Right atrium auricular region (tissue), 2 donors: ENCODE measurements at places on chromosomes 5 and 9. TPM values are rescaled to one million over a fixed set of nuclear protein-coding genes. Genes with fewer than 3 reads are reported as not detected.

DNA sequence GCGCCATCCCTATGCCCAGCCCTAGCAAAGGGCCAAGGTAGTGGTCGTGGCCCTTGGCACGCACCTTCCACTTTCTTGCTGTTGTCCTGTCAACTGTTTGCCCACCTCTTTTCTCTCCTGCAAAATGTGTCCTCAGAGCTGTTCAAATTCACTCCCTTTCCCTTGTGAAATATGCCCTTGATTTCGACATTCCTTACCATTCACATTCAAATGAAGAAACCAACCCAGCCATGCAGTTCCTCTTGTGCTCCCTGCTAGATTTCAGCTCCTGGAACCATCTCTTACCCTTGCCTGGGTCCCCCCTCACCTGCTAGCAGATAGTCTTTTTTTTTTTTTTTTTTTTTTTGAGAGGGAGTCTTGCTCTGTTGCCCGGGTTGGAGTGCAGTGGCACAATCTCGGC lies 19.6 kb upstream of the HRH2 start:
- no peak overlapping the region for H3K4me3 ChIP-seq
- no peaks in the 10 kb centered on the region for H3K27me3 ChIP-seq
- H3K36me3 ChIP-seq, result no peaks in the 10 kb centered on the region
- no peak overlapping the region for H3K27ac ChIP-seq
- no peak for DNase-seq
- no peaks in the 10 kb centered on the region for H3K4me1 ChIP-seq

- H3K4me3 ChIP-seq, result no peak overlapping the region
- peaks cover 52% of the 10 kb centered on the region for H3K36me3 ChIP-seq
- no peaks in the 10 kb centered on the region for H3K27me3 ChIP-seq
- no peaks in the 10 kb centered on the region for H3K4me1 ChIP-seq
- no peak overlapping the region for H3K27ac ChIP-seq
These were observed 1.6 kb upstream of the DOK3 start for GRCh38 chr5:177511181-177511580.

- no peaks in the 10 kb centered on the region for H3K36me3 ChIP-seq
- H3K27me3 ChIP-seq, result no peaks in the 10 kb centered on the region
- no peaks in the 10 kb centered on the region for H3K4me1 ChIP-seq
- H3K27ac ChIP-seq, result no peak overlapping the region
- no peak overlapping the region for H3K4me3 ChIP-seq
These were observed 250.9 kb downstream of the TMEM232 start for GRCh38 chr5:110475529-110475928.

The CER1 gene
- not detected for total RNA-seq

DNA sequence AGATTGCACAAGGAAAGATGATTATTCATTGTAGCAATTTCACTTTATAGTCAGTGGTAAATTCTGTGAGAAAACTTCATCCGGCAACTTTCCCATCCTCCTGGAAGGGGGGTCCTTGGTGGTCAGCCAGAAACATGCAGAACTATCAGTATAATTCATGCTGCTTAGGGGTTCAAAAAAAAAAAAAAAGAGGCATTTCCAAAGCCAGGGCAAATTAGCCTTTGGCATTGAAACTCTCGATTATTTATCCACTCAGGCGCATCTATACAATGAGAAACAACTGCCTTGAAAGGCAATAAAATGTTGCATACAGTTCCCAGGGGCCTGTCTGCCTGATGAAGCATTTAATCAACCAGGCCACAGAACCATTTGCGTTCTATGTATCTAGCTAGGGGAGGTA lies 263.3 kb downstream of the TMEM167A start:
- H3K27me3 ChIP-seq, result no peaks in the 10 kb centered on the region
- H3K27ac ChIP-seq, result no peak overlapping the region
- H3K4me1 ChIP-seq, result no peaks in the 10 kb centered on the region
- no peak overlapping the region for H3K4me3 ChIP-seq
- DNase-seq, result no peak

The C5orf34 gene
- total RNA-seq, result 0.51 TPM

The SLC28A3 gene
- 0.33 TPM for total RNA-seq

The OSMR gene
- total RNA-seq, result 28.6 TPM

The DNAI1 gene
- total RNA-seq, result not detected

DNA sequence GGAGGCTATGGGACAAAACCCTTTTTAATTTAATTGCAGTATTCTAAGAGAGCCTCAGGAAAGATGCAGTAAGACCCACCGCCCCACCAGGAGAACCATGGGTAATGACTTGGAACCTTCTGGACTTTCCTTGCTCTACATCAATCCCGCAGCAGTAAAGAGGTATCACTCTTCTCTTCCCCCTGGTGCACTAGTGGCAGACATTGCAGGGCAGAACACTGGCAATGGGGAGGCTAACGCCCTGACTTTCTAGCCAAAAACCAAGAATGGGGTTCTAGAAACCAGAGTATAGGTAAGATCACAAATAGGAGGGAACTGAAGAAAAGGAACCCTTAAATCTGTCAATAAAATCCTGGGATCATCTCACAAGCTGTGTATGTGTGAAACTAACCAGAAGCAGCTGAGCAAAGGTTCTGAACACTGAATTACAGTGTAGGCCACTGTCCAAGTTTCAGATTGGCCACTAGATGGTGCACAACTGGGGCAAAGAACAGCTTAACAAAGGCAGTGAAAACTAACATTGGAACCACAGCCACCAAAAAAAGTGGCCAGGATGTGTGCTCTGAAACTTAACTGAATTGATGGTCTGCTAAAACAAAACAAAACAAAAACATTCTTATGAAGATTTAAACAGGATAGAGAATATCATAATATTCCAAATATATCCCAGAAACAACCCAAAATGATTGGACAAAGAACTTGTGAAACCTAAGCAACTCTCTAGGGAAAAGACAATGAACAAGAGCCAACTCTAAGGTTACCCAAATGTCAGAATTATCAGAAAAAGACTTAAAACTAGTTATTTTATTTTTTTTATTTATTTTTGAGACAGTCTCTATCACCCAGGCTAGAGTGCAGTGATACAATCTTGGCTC lies 6.6 kb upstream of the FAM151B start:
- no peak overlapping the region for H3K4me3 ChIP-seq
- no peaks in the 10 kb centered on the region for H3K27me3 ChIP-seq
- peaks cover 14% of the 10 kb centered on the region for H3K36me3 ChIP-seq
- H3K27ac ChIP-seq, result no peak overlapping the region
- no peak for DNase-seq

- H3K4me1 ChIP-seq, result no peaks in the 10 kb centered on the region
- H3K27me3 ChIP-seq, result no peaks in the 10 kb centered on the region
- no peak overlapping the region for H3K4me3 ChIP-seq
- no peak overlapping the region for H3K27ac ChIP-seq
- H3K36me3 ChIP-seq, result no peaks in the 10 kb centered on the region
- DNase-seq, result no peak
These were observed 270.2 kb downstream of the PSAT1 start for GRCh38 chr9:78566948-78567675.

GRCh38 chr5:87954121-87954520 lies 314.5 kb downstream of the TMEM161B start:
- no peak for DNase-seq
- no peaks in the 10 kb centered on the region for H3K27me3 ChIP-seq
- no peaks in the 10 kb centered on the region for H3K4me1 ChIP-seq

DNA sequence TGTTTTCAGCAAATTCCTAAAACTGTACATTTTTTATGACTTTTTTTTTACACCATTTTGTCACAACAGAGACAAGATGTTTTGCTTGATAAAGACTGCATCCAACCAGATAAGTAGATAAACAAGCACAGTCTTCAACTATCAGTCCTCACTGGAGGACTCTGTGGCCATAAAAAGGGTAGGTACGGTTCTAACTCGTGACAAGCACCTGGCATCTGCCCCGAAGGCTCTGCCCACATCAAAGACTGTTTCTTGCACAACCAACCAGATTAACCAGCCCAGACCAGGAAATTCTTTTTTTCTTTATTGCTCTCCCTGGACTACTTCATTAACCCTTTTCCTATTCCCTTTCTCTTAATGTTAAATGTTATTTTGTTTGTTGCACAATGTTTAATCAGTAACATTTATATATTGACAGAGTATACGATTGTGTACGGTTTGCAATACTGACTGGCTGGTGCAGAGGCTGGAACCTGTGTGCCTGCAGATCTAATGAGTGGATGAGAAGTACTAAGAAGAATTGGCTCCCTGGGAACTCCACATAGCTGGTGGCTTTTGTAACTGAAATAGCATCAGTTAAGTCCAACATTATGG lies 74.1 kb downstream of the SERINC5 start:
- no peak overlapping the region for H3K4me3 ChIP-seq
- H3K36me3 ChIP-seq, result no peaks in the 10 kb centered on the region
- H3K27me3 ChIP-seq, result no peaks in the 10 kb centered on the region
- DNase-seq, result no peak

GRCh38 chr9:98569491-98569890 lies 139.2 kb downstream of the GABBR2 start:
- H3K27ac ChIP-seq, result no peak overlapping the region
- no peak for DNase-seq
- no peaks in the 10 kb centered on the region for H3K27me3 ChIP-seq
- H3K4me3 ChIP-seq, result no peak overlapping the region
- no peaks in the 10 kb centered on the region for H3K36me3 ChIP-seq

DNA sequence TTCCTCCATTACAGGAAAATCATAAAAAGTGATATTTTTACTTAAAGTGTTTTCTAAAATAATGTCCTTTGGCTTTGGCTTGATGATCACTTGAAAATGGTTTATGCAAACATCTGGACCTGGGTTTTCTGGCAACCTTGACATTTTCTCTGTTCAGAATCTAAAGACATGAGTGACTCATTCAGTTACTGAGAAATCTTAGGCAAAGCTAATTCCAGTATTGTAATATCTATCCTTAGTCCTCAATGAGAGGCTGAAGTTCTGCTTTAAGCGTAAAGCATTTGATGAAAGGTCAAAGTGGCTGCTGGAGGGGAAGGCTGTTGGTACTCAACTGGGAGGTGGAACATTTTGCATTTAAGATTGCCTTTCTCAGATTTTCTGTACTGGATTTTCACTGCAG lies 2.3 kb downstream of the MAN2A1 start:
- no peaks in the 10 kb centered on the region for H3K27me3 ChIP-seq
- H3K4me1 ChIP-seq, result no peaks in the 10 kb centered on the region
- H3K27ac ChIP-seq, result no peak overlapping the region
- no peaks in the 10 kb centered on the region for H3K36me3 ChIP-seq
- no peak for DNase-seq

DNA sequence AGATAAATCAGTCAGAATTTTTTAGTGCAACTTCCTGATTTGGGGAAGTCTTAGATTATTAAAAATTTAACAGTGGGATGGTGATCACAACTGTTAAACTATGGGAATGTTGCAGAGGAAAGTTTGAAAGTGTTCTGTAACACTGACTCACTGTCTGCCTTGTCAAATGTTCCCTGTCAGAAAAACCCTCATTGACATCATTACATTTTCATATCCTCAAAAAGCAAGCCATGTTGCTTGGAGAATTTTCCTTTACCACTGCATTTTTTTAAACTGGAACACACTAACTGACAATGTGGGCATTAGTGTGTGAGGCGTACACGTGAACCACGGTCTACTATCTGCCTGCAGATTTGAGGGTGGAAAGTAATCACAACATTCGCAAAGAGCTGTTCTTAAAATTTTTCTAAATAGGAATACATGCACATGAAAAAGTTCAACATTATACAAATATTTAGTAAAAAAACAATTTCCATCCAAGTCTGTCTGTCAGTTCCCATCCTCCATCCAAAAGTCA lies 28.6 kb upstream of the IL7R start:
- no peak overlapping the region for H3K27ac ChIP-seq
- no peak overlapping the region for H3K4me3 ChIP-seq
- H3K27me3 ChIP-seq, result no peaks in the 10 kb centered on the region
- H3K36me3 ChIP-seq, result no peaks in the 10 kb centered on the region
- no peak for DNase-seq
- H3K4me1 ChIP-seq, result no peaks in the 10 kb centered on the region

- H3K36me3 ChIP-seq, result no peaks in the 10 kb centered on the region
- peaks cover 56% of the 10 kb centered on the region for H3K4me1 ChIP-seq
- no peaks in the 10 kb centered on the region for H3K27me3 ChIP-seq
- no peak overlapping the region for H3K27ac ChIP-seq
These were observed 189.8 kb downstream of the ARHGAP26 start for GRCh38 chr5:142959683-142960657.

DNA sequence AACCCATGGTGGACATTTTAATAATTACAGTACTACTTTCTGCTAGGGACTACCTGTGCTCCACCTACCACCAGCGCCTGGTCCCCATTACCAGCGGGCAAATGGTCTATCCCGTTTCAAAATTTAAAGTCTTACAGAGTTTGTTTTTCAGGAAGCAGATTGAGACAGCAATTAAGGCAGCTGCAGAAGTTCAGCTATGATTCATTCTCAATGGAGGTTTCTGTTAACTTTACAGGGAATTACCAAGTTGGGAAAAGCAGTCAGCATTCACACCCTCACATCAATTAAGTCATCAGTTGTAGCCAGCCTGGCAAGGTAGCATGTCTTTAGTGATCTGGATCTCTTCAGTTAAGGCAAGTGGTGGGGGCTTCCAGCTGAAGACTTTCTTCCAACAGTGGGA lies 410.6 kb upstream of the DAB2 start:
- no peaks in the 10 kb centered on the region for H3K27me3 ChIP-seq
- H3K36me3 ChIP-seq, result no peaks in the 10 kb centered on the region
- H3K4me1 ChIP-seq, result no peaks in the 10 kb centered on the region
- no peak for DNase-seq
- H3K4me3 ChIP-seq, result no peak overlapping the region
- no peak overlapping the region for H3K27ac ChIP-seq

The INSL4 gene
- not detected for total RNA-seq

GRCh38 chr9:89408628-89409101 lies 89.2 kb downstream of the SEMA4D start:
- H3K4me1 ChIP-seq, result no peaks in the 10 kb centered on the region
- H3K27me3 ChIP-seq, result no peaks in the 10 kb centered on the region
- no peaks in the 10 kb centered on the region for H3K36me3 ChIP-seq
- DNase-seq, result no peak

GRCh38 chr5:177354711-177355110 lies 3.0 kb upstream of the RGS14 start:
- H3K27me3 ChIP-seq, result no peaks in the 10 kb centered on the region
- no peaks in the 10 kb centered on the region for H3K36me3 ChIP-seq
- no peak overlapping the region for H3K27ac ChIP-seq
- H3K4me3 ChIP-seq, result no peak overlapping the region

DNA sequence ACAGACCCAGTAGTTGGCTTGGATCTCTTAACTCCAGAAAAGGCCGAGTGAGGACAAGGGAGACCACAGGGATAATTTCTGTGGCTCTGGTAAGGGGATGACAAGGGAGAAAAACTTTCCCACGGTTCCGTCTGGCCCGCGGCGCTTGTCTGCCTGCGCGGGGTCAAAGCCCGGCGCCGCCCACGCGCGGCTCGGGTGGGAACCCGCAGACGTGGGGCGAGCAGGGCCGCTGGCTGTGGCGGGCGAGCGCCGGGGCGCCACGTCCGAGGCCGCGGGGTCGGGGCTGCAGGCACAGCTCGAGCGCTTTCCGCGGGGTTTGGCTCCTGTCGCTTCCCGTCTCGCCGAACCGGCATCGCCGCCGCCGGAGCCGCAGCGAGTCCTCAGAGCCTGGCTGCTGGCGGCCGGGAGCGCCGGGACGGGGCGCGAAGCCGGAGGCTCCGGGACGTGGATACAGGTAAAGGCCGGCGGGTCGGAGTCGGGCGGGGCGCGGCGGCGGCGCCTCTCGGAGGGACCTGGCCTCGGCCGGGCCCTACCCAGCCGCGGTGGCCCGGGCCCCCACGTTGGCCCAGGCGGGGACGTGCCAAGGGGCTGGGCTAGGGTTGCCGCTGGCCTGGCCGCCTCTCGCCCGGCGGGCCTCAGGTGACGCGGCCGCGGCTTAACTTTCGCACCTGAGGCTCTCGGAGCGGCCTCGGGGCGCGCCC lies at the start of gene RNF180:
Gene RNF180 (plus strand): TSS at position 344 of the 701 bp plus-strand sequence. CDS start 34,965 bp downstream, outside the sequence.
- H3K27ac ChIP-seq, result peak within 1 kb of the TSS; percentile 94
- H3K4me1 ChIP-seq, result peaks cover 34% of the 10 kb centered on the region
- no peak for DNase-seq
- H3K36me3 ChIP-seq, result no peaks in the 10 kb centered on the region
- no peaks in the 10 kb centered on the region for H3K27me3 ChIP-seq
- peak within 1 kb of the TSS; percentile 84 for H3K4me3 ChIP-seq
